Activated CD4-positive, alpha-beta T cell treated with anti-CD3 and anti-CD28 coated beads, Interleukin-2, Interleukin-4, amounts not matched to agents 100 ng/mL and 50 ng/mL, durations not matched to agents 16 hours and 8 hours (primary cell): ENCODE measurements at places on chromosomes 3 and 15.
A peak's percentile ranks its signal among the peaks of the same experiment; 100 is the strongest.

DNA sequence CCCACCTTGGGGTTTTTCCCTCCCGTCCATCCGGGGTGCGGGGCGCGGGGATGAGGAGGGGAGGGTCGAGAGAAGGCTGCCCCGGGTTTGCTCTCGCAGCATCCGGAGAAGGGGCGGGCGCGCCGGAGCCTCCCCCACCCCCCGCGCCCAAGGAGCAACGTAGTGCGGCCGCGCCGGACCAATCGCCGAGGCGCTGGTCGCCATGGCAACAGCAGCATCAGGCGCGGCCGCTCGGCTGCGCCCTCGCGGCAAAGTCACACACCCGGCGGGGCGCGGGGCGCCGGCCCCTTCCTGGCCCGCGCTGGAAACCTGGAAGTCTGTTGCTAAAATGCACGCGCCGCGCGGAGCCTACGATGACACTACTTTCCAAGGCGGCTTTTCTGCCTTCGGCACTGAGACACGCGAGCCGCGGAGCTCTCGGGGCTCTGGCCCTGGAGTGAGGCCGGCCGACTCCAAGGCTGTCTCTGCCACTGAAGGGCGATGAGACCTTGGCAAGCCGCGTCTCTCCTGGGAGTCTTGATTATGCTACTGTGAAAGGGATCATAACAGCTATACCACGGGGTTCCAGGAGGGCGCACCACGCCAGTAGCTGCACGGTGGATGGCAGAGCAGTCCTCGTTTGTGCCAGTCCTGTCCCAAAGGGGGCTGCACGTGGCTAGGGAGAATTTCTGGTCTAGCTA, at the start of gene IQSEC1:
IQSEC1 (minus strand) TSS at position 104 of the 680 bp plus-strand sequence. CDS start 415 bp downstream, outside the sequence.
- DNase-seq: peak; percentile 51

DNA sequence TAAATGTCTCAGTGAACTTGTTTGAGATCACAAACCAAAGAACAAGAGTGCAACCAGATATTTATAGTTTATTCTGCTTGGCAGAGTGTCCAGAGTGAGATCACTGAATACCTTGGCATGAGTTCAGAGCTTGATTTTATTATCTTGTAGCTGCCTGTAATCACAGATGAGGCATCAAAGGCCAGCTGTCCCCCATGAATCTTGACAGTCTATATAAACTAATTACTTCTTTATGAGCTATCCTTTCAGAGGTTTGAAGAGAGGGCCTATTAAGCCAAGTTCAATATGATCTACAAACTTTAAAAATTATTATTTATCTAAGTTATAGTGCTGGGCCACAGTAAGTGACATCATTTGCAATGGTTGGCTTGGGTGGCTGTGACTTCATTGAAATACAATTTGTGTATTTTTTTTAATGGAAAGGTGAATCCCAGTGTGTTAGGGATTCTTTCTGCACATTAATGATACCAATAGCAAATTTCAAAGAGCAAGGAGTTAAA, 251.5 kb downstream of the CLSTN2 start:
- DNase-seq: no peak

DNA sequence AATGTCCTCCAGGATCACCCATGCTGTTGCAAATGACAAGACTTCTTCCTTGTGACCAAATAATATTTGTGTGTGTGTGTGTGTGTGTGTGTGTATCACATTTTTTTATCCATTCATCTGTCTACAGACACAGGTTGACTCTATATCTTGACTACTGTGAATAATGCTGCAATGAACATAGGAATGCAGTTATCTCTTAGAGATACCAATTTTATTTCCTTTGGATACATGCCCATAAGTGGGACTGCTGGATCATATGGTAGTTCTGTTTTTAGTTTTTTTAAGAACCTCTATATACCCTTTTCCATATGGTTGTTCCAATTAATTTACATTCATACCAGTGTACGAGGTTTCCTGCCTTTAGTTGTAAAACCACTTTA, 41.7 kb downstream of the GPR176 start:
- no peak for DNase-seq

DNA sequence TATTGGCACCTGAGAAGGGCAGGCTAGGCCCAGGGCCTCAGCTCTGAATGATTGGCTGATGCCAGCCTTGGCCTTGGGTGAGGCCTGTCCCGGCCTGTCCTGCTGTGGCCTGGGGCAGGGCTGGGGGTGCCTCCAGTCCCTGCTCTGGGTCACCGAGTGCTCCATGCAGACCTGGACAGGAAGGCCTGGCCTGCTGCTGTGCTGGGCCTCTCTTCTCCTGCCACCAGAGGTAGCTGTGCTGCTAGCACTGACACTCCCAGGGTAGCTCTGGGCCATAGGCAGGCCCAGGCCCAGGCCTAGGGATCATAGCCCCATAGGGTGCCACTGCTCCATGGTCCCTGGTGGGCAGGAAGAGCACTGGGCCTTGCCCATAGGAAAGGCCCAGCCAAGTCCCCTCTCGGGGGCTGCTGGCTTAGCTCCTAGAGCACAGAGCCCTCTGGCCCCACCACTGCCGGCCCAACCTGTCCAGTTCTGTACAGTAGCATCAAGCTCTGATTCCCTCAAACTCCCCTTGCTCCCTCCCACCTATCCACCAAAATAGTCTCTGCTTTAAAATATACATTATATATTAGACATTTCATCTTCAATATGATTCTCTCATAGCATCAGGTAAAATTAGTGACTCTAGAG, 18.2 kb downstream of the ABTB1 start:
- DNase-seq: no peak

DNA sequence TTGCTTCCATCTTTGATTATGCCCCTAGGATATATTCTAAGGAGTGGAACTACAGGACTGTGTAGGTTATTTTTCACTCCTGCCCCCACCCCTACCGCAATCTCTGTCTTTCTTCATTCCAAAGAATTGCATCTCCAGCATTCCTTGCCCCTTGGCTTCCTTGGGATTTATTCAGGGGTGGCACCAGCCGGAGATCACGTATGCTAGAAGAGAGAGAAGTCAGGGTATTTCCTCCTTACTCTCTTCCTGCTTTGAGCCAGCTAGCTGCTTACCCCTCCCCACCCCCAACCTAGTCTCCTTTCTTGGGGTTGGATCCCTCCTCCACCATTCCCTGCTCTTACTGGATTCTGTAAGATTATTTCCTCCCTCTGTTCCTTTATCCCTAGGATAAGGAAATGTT, 35.0 kb upstream of the DENND4A start:
- no peak for DNase-seq

GRCh38 chr3:112355307-112355687, 22.3 kb downstream of the CD200 start:
- no peak for DNase-seq

GRCh38 chr15:85408270-85408746, 27.9 kb downstream of the AKAP13 start:
- peak; percentile 74 for DNase-seq

GRCh38 chr3:194466761-194467356, 19.9 kb downstream of the ATP13A3 start:
- no peak for DNase-seq

DNA sequence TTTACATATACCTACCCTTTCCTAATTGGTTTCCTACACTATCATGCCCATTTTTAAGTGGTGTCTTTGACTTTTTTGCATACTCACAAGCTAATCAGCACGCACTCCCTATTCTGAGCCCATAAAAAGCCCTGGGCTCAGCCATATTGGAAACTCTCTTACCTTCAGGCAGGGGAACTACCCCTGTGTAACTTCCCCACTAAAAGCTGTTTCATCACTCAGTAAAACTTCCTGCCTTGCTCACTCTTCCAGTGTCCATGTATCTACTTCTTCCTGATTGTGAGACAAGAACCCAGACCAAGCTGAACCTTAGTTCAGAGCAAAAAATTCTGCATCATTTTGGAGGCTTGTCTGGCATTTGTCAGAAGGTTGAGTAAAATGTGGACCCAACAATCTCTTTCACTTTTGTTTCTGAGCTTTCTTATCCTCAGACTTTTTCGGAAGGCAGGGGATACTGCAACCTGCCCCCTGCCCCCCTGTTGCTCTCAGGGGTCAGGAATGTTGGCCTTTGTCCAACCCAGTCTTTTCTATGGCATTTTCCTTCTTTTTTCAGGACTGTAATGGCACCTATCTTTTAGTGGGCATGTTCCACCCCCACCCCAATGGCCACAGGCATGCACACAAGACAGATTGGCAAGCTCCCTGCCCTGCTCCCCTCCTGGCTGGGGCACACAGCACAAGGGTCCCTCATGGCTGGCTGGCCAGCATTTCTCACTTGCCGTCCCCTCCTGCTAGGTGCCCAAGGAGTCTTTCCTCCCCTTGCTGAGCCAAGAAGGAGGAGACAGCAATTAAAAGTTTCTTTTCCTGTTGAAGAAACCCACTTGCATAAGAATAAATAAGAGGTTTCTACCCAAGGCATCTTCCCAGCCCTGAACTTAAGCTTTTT, 26.3 kb upstream of the TMEM45A start:
- peak; percentile 8 for DNase-seq

- no peak for DNase-seq
These were observed 13.7 kb upstream of the DPH6 start for GRCh38 chr15:35559683-35560082.

DNA sequence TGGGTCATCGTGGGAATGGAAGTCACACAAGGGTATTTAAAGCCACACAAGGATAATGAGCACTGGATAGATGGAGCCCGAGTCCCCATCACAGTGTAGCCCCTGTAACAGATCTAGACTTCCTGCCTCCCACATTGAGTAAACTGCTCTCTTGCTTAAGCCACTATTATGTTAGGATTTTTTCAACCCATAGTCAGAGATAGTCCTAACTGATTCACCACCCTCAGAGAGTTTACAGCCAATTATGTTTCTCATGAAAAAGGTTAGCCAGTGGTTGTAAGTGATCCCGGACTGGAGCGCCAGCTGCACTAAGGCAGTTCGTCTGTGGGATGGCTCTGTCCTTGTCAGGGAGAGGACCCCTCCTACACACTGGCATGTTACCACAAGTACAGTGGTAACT, 77.0 kb downstream of the KLF13 start:
- DNase-seq: no peak

DNA sequence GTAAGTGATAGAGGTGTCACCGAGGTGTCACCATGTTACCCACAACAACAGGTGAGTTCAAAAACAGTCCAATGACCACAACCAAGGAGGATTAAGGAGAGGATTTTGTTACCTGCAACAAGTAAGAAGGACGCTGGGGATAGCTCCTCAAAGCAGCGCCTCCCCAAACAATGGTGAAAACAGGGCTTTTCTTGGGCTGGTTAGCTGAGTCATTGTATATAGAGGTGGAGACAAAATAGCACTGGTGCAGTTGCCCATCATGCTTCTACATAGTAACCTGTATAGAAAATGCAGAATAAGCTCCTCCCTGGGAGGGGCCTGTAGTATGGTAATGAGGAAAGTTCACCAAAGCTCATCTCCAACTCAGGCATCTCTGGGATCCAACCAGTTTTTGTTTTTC, 116.9 kb upstream of the EIF1B start:
- no peak for DNase-seq

GRCh38 chr3:135082706-135083105, 287.6 kb downstream of the EPHB1 start:
- DNase-seq: no peak

GRCh38 chr3:47984075-47984728, 32.0 kb downstream of the MAP4 start:
- DNase-seq: no peak

DNA sequence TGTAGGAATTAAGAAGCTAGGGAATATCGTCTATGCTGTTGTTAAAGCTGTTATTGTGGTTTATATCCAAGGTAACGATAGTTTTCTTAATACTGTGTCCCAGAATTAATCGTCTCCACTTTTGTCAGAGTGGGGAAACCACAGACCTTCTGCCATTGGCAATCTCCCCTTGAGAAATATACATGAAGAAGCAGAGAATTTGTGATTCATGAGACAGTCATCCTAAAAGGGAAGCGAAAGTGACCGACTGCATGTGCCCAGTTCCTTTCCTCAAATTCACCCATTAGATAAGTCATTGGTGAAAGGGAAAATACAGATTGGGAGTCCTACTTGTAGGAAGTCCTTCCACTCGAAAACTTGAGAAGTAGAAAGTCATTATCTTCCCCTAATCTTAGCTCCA, 26.6 kb downstream of the DIPK2A start:
- DNase-seq: no peak

DNA sequence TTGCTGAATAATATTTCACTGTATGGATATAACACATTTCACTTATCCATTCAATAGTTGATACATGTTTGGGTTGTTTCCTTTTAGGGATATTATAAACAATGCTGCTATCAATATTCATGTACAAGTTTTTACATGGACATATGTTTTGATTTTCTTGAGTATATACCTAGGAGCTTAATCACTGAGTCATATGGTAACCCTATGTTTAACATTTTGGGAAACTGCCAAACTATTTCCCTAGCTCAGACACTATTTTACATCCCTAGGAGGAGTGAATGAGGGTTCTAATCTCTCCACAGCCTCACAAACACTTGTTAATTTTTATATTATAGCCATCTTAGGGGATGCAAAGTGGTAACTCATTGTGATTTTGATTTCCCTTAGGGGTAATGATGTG, 66.0 kb downstream of the GPR156 start:
- no peak for DNase-seq

GRCh38 chr3:182967218-182968204, 12.8 kb downstream of the DCUN1D1 start:
- DNase-seq: peak; percentile 64
